Thoracic aorta (tissue), 2 donors: ENCODE measurements at places on chromosomes 5 and 9.

GRCh38 chr5:25005431-25005830 is 360.7 kb upstream of the CDH10 start:
- no peaks in the 10 kb centered on the region for H3K27me3 ChIP-seq
- H3K36me3 ChIP-seq: no peaks in the 10 kb centered on the region
- no peaks in the 10 kb centered on the region for H3K4me1 ChIP-seq
- no peak for DNase-seq
- no peak overlapping the region for H3K4me3 ChIP-seq

DNA sequence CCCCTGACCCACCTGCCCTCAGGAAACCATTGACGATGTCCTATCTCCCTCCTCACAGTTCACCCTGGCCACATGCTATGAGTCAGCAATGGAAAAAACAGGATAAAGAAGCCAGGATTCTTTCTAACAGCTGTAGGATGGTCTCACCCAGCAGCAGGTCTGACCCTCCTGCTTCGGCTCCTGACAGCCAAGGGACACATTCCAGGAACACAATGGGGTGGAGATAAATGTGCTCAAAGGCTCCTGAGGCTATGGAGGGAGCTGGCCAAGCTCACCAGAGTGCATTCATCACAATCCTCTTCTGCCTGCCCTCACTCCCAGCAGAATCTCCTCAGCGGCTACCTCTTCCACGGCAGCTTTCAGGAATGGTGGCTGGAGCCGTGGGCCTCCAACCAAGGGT is 170.3 kb downstream of the PJA2 start:
- H3K36me3 ChIP-seq: no peaks in the 10 kb centered on the region
- no peaks in the 10 kb centered on the region for H3K27me3 ChIP-seq
- no peak overlapping the region for H3K27ac ChIP-seq

DNA sequence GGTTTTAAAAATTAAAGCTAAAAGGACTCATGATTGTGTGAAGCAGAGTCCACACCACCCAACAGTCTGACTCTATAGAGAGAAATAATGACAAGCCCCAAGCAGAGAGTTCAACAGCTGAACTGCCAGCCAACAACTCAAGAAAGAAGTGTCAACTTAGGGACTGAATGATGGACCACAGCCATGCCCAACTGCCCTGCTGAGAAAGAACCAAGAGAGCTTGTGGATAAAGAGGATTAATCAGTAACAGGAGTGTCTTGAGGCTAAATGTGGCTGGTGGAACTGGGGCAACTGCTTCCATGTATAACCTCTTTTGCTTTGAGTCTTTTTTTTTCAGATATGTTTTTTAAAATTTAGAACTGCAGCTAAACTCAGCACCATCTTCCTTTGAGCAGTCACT is 109.3 kb downstream of the HSD17B3 start:
- no peak overlapping the region for H3K4me3 ChIP-seq
- no peak overlapping the region for H3K27ac ChIP-seq
- no peaks in the 10 kb centered on the region for H3K36me3 ChIP-seq
- no peaks in the 10 kb centered on the region for H3K4me1 ChIP-seq

- peaks cover 47% of the 10 kb centered on the region for H3K36me3 ChIP-seq
- H3K27ac ChIP-seq: peak overlapping the region; percentile 27
- DNase-seq: no peak
- peaks cover 19% of the 10 kb centered on the region for H3K4me1 ChIP-seq
- no peak overlapping the region for H3K4me3 ChIP-seq
These were observed 13.6 kb downstream of the LRRC8A start for GRCh38 chr9:128895556-128895955.

- no peaks in the 10 kb centered on the region for H3K36me3 ChIP-seq
- no peak for DNase-seq
- no peaks in the 10 kb centered on the region for H3K4me1 ChIP-seq
- no peak overlapping the region for H3K27ac ChIP-seq
- no peak overlapping the region for H3K4me3 ChIP-seq
These were observed 192.9 kb upstream of the RAD23B start for GRCh38 chr9:107090218-107090617.

DNA sequence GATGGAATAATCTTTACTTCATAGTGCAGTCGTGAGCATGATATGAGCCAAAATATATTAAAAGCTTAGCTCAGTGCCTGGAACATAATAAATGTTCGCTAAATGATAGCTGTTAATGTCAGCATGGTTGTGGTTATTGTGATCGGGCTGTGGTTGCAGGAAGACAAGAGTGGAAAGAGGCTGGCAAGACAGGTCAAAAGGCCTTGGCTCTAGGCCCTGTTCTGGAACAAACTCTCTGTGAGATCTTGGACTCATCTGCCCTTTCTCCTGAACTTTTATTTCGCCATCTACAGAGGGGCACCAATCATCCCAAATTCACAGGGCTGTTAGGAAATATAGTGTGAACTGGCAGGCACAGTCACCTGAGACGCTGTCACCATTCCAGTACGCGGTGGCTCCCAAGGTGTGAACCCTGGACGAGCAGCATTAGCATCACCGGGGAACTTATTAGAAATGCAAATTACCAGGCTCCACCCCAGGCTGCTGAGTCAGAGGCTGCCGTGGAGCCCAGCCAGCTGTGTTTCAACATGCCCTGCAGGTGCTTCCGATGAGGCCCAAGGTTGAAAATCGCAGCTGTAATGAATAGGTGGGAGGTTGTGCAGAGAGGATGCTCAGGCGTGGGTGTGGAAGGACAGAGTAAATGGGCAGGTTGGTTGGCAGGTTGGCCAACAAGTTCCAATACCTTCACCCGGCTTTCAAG is 50.2 kb upstream of the SAP30L start:
- no peaks in the 10 kb centered on the region for H3K4me1 ChIP-seq
- H3K4me3 ChIP-seq: no peak overlapping the region
- peaks cover 2% of the 10 kb centered on the region for H3K36me3 ChIP-seq
- no peak for DNase-seq

GRCh38 chr5:1724822-1725602 is 74.6 kb downstream of the MRPL36 start:
- no peaks in the 10 kb centered on the region for H3K27me3 ChIP-seq
- H3K4me1 ChIP-seq: no peaks in the 10 kb centered on the region
- DNase-seq: no peak
- no peaks in the 10 kb centered on the region for H3K36me3 ChIP-seq
- H3K4me3 ChIP-seq: no peak overlapping the region
- H3K27ac ChIP-seq: no peak overlapping the region

DNA sequence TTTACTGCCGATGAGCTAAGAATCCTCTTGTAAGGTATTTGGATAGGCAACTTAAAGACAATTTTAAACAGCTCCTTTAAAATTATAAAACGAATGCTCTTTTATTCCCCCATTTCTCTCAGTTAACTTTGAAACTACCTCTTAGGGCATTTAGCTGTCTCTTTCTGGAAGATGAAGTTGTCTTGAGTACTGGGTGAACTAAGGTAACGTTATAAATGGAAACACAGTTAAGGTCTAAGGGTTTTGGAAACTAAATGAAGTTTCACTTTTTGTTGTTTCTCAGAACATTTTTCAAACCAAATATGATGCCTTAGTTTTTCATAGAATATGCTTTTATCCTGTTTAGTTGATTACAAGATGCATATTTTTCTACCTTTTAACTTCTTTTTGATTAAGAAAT is 6.8 kb downstream of the UBE2R2 start:
- H3K27ac ChIP-seq: no peak overlapping the region
- peaks cover 24% of the 10 kb centered on the region for H3K4me1 ChIP-seq
- no peak for DNase-seq
- H3K4me3 ChIP-seq: no peak overlapping the region
- H3K36me3 ChIP-seq: no peaks in the 10 kb centered on the region
- no peaks in the 10 kb centered on the region for H3K27me3 ChIP-seq

GRCh38 chr5:77960305-77960704 is 184.2 kb upstream of the TBCA start:
- no peaks in the 10 kb centered on the region for H3K4me1 ChIP-seq
- H3K4me3 ChIP-seq: no peak overlapping the region
- no peak for DNase-seq
- H3K27me3 ChIP-seq: no peaks in the 10 kb centered on the region

DNA sequence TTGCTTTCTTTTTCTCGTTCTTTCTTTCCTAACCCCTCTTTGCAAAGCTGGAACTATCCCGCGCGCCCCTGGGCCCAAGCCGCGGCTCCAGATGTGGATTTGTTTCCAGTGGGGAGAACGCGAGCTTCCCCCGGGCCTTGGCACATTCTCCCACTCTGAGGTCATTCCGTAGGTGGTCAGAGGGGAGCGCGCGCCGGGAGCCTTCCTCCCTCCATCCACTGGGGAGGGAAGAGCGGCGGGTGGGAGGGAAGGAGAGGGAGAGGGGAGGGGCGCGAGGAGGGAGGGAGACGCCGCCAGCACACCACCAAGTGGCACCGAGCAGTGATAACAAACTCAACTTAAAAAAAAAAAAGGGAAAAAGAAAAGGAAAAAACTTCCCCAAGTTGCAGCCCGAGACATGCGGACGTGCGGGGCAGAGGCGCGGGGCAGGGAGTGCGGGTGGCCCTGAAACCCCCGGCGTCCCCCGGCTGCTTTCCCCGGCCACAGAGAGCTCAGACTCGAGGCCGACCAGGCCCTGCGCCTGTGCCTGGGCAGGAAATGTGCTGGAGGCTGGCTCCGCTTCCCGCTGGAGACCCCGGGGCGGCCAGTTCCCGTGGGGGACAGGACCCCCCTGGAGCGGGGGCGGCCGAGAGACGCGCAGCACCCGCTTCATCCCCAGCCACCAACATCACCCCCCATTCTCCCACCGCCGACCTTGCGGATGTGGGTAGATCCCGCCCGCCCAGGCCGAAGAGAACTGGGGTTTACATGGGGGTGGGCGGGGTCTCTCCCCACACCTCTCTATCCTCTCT is 3.1 kb downstream of the IER5L start:
- peaks cover 10% of the 10 kb centered on the region for H3K4me1 ChIP-seq
- DNase-seq: peak; percentile 60
- H3K4me3 ChIP-seq: peak overlapping the region; percentile 98

- no peaks in the 10 kb centered on the region for H3K27me3 ChIP-seq
- H3K4me3 ChIP-seq: peak overlapping the region; percentile 98
- DNase-seq: no peak
- peak overlapping the region; percentile 94 for H3K27ac ChIP-seq
- H3K4me1 ChIP-seq: peaks cover 10% of the 10 kb centered on the region
- no peaks in the 10 kb centered on the region for H3K36me3 ChIP-seq
These were observed 615 bp downstream of the PSMD5 start for GRCh38 chr9:120841930-120842684.

DNA sequence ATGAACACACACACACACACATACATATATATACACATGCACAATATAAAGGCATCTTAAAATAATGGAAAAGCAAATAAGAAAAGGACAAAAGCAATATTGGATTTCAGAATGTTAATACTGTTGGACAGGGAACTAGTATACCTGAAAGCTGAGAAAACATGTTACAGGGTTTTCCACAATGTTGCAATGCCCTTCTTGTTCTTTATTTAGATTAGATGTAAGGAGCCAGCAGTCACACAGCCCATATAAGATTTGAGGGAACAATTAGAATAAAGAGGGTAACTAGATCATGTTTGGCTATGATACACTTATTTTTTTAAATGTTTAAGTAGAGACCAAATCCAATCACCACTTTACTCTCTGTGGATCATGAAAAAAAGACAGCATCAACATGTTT is 61.7 kb downstream of the SH3TC2 start:
- no peak overlapping the region for H3K4me3 ChIP-seq
- H3K4me1 ChIP-seq: peaks cover 10% of the 10 kb centered on the region
- no peaks in the 10 kb centered on the region for H3K27me3 ChIP-seq
- DNase-seq: no peak
- H3K36me3 ChIP-seq: no peaks in the 10 kb centered on the region
